Sigmoid colon (tissue), 7 donors: ENCODE measurements at places on chromosomes 2 and 18. TPM values are rescaled to one million over a fixed set of nuclear protein-coding genes. Genes with fewer than 3 reads are reported as not detected.

DNA sequence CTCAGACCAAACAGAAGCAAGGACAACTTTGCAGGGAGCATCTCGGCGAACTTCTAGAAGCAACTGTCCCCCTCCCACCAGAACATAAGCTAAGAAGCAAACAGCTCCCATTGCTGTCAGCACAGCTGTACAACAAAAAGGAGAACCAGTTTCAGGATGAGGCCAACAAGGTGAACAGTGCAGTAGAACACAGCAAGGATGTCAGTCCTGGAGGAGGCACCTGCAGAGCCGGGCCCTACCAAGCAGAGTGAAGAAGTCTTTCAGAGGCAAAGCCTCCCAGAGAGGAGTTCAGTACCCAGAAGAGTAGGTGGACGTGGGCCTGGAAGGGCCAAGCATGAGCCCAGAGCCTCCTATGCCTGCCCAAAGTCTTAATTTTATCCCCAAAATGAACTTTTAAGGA, 1.0 kb downstream of the PASK start:
- H3K4me3 ChIP-seq, result no peak overlapping the region
- peaks cover 30% of the 10 kb centered on the region for H3K4me1 ChIP-seq
- no peak for DNase-seq
- no peaks in the 10 kb centered on the region for H3K36me3 ChIP-seq

GRCh38 chr2:32572030-32572429, 55.8 kb upstream of the TTC27 start:
- no peaks in the 10 kb centered on the region for H3K27me3 ChIP-seq
- H3K27ac ChIP-seq, result no peak overlapping the region

- no peak for DNase-seq
- no peak overlapping the region for H3K4me3 ChIP-seq
- H3K4me1 ChIP-seq, result peaks cover 16% of the 10 kb centered on the region
- no peaks in the 10 kb centered on the region for H3K36me3 ChIP-seq
- H3K27me3 ChIP-seq, result no peaks in the 10 kb centered on the region
- H3K27ac ChIP-seq, result no peak overlapping the region
These were observed 244.2 kb upstream of the ACVR2A start for GRCh38 chr2:147600646-147601045.

DNA sequence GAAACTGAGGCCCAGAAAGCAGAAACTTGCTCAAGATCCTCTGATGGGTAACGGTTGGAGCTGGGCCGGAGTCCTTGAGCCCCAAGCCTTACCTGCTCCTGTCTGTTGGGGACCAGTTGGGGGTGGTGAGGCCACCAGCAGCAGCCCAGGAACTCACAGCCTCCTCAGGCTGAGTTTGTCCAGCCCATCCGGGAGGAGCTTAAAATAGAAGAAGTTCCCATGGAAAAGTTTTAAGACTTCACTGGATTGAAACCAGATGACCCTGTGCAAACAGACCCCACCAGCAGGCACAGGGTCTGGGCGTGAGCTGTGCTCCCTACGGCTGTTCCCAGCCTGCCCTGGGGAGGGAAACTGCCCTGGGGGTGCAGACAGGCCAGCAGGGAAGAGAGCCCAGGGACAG, 40.6 kb upstream of the FOSL2 start:
- no peaks in the 10 kb centered on the region for H3K27me3 ChIP-seq
- H3K27ac ChIP-seq, result no peak overlapping the region
- no peaks in the 10 kb centered on the region for H3K36me3 ChIP-seq
- H3K4me1 ChIP-seq, result peaks cover 30% of the 10 kb centered on the region

- peaks cover 3% of the 10 kb centered on the region for H3K4me1 ChIP-seq
- H3K27ac ChIP-seq, result no peak overlapping the region
- DNase-seq, result no peak
- H3K27me3 ChIP-seq, result no peaks in the 10 kb centered on the region
- no peaks in the 10 kb centered on the region for H3K36me3 ChIP-seq
These were observed 23.1 kb downstream of the FAM178B start for GRCh38 chr2:96963316-96963715.

DNA sequence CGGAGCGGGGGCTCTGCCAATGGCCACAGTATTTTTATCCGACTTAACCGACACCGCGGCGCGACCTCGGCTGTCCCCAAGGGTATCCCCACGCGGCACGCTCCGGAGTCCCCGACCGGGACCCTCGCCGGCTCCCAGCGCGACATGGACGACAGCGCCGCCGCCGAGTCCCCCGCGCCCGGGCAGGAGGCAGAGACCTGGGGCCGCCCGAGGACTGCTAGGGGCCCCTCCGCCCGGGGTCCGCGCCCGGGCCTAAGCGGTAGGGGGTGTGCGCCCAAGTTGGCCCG, 468 bp downstream of the UXS1 start:
- no peak for DNase-seq
- H3K27me3 ChIP-seq, result no peaks in the 10 kb centered on the region
- peaks cover 19% of the 10 kb centered on the region for H3K4me1 ChIP-seq
- no peaks in the 10 kb centered on the region for H3K36me3 ChIP-seq
- peak overlapping the region; percentile 83 for H3K27ac ChIP-seq

GRCh38 chr2:58299123-58299522, 58.0 kb upstream of the FANCL start:
- H3K4me1 ChIP-seq, result no peaks in the 10 kb centered on the region
- no peak overlapping the region for H3K4me3 ChIP-seq
- no peak for DNase-seq
- no peak overlapping the region for H3K27ac ChIP-seq
- H3K36me3 ChIP-seq, result no peaks in the 10 kb centered on the region

- no peak overlapping the region for H3K4me3 ChIP-seq
- no peaks in the 10 kb centered on the region for H3K27me3 ChIP-seq
- DNase-seq, result no peak
- H3K36me3 ChIP-seq, result no peaks in the 10 kb centered on the region
- H3K4me1 ChIP-seq, result no peaks in the 10 kb centered on the region
- H3K27ac ChIP-seq, result no peak overlapping the region
These were observed 5.2 kb upstream of the SCN7A start for GRCh38 chr2:166499281-166499680.

- no peaks in the 10 kb centered on the region for H3K4me1 ChIP-seq
- DNase-seq, result no peak
- no peak overlapping the region for H3K4me3 ChIP-seq
- no peak overlapping the region for H3K27ac ChIP-seq
These were observed 51.3 kb upstream of the CYRIA start for GRCh38 chr2:16716944-16717343.

DNA sequence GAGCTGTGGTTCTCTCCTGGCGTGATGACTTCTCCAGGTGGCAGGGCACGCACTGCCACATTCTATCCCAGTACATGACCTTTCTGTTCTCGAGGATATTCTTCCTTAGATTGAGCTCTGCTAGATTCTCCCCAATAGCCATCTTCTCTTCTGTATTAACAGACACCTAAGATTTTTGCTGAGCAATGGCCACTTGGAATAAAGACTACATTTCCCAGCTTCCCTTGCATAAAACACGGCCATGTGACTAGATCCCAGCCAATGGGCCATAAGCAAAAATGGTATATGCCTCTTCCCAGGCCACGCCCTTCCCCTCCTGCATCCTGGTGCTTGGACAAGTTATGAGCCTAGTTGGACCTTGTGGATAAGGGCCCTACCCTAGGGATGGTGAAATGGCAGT, 82.1 kb downstream of the EIF2AK3 start:
- no peaks in the 10 kb centered on the region for H3K27me3 ChIP-seq
- no peak overlapping the region for H3K27ac ChIP-seq
- no peak overlapping the region for H3K4me3 ChIP-seq
- H3K4me1 ChIP-seq, result no peaks in the 10 kb centered on the region
- no peak for DNase-seq

DNA sequence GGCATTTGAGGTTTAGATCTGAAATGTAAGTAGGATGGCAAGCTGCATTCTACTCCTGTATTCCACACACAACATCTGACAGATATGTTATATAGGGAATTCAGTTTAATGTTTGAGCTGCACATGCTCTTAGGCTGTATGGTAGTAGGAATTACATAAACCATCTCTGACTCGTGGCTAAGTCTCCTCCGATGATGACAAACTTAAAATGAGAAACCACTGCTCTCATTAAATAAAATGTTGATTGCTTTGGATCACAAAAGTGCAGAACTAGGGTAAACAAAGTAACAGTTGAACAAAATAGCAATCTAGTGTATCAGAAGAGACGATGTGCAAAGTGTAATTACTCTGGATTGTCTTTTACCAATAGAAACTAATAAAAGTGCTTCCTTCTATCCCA, 50.1 kb upstream of the WDR75 start:
- no peaks in the 10 kb centered on the region for H3K36me3 ChIP-seq
- H3K4me1 ChIP-seq, result peaks cover 28% of the 10 kb centered on the region
- no peak for DNase-seq
- H3K27ac ChIP-seq, result peak overlapping the region; percentile 30
- H3K4me3 ChIP-seq, result no peak overlapping the region

- no peak for DNase-seq
- H3K4me3 ChIP-seq, result no peak overlapping the region
- H3K27ac ChIP-seq, result no peak overlapping the region
- H3K4me1 ChIP-seq, result no peaks in the 10 kb centered on the region
These were observed 893.2 kb upstream of the CRIM1 start for GRCh38 chr2:35462226-35462998.

- no peak overlapping the region for H3K27ac ChIP-seq
- H3K4me3 ChIP-seq, result no peak overlapping the region
- DNase-seq, result no peak
- no peaks in the 10 kb centered on the region for H3K27me3 ChIP-seq
- H3K36me3 ChIP-seq, result no peaks in the 10 kb centered on the region
These were observed 127.2 kb downstream of the ANKRD44 start for GRCh38 chr2:197183355-197183754.

DNA sequence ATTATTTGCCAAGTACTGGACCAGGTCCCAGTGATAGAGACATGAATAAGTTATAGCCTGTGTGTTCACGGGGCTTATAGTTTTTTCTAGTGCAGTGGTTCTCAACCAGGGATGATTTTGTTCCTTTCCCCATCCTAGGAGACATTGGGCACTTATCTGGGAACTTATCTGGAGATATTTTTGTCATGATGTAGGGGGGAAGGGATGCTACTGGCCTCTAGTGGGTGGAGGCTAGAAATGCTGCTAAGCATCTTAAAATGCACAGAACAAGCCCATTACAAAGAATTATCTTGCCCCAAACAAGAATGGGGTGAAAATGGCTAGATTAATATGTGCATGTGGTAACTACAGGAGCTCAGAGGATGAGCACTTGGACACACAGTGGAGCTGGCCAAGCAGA, 75.2 kb downstream of the KLHL29 start:
- H3K36me3 ChIP-seq, result no peaks in the 10 kb centered on the region
- H3K27ac ChIP-seq, result no peak overlapping the region
- no peak overlapping the region for H3K4me3 ChIP-seq
- peaks cover 9% of the 10 kb centered on the region for H3K4me1 ChIP-seq

- H3K27ac ChIP-seq, result no peak overlapping the region
- no peak for DNase-seq
- H3K27me3 ChIP-seq, result no peaks in the 10 kb centered on the region
- no peak overlapping the region for H3K4me3 ChIP-seq
- no peaks in the 10 kb centered on the region for H3K4me1 ChIP-seq
These were observed 14.1 kb downstream of the ACMSD start for GRCh38 chr2:134852518-134852917.

Gene SMC6
- 10.9 TPM for total RNA-seq

Gene PLB1
- 2.1 TPM for total RNA-seq

Gene CCL20
- 11.4 TPM for total RNA-seq

Gene LINC00305
- not detected for total RNA-seq

Gene CRYGC
- not detected for total RNA-seq

Gene SYT4
- 1.8 TPM for total RNA-seq

Gene PID1
- 67.3 TPM for total RNA-seq

Gene IL36B
- not detected for total RNA-seq
